Body of pancreas (tissue), 4 donors: ENCODE measurements at places on chromosomes 2 and 18. TPM values are rescaled to one million over a fixed set of nuclear protein-coding genes. Genes with fewer than 3 reads are reported as not detected.

The SERPINB4 gene
- total RNA-seq, result not detected

The LRRC30 gene
- not detected for total RNA-seq

The EXOC6B gene
- 12.9 TPM for total RNA-seq

The LYPD1 gene
- total RNA-seq, result 3.1 TPM

The ANKRD53 gene
- total RNA-seq, result 4.7 TPM

The SLC9A4 gene
- total RNA-seq, result 0.78 TPM

The ABCG8 gene
- not detected for total RNA-seq

The SELENOI gene
- total RNA-seq, result 10.4 TPM

The FBLN7 gene
- 1.3 TPM for total RNA-seq

The STPG4 gene
- total RNA-seq, result not detected

The TMEM18 gene
- total RNA-seq, result 10.9 TPM

The VWA3B gene
- not detected for total RNA-seq

The GAREM1 gene
- total RNA-seq, result 16.1 TPM

The SERPINB12 gene
- not detected for total RNA-seq

The ERMN gene
- 0.26 TPM for total RNA-seq

The TDRD15 gene
- total RNA-seq, result 0.33 TPM

The SPC25 gene
- total RNA-seq, result not detected

The COMMD1 gene
- total RNA-seq, result 19.1 TPM

The IL36RN gene
- total RNA-seq, result not detected

The ASB18 gene
- not detected for total RNA-seq

The MYO7B gene
- 1.8 TPM for total RNA-seq

The MARCHF4 gene
- total RNA-seq, result 2.6 TPM

The KIAA2012 gene
- not detected for total RNA-seq

The EN1 gene
- total RNA-seq, result not detected

The IL36A gene
- total RNA-seq, result not detected

The RBM44 gene
- 1.6 TPM for total RNA-seq

The GULP1 gene
- total RNA-seq, result 24.7 TPM

The SALL3 gene
- not detected for total RNA-seq

The GPR45 gene
- not detected for total RNA-seq

The TNFRSF11A gene
- 3.3 TPM for total RNA-seq

The CHPF gene
- total RNA-seq, result 232 TPM

The B3GNT7 gene
- 22.1 TPM for total RNA-seq

The SCN9A gene
- total RNA-seq, result 9.9 TPM

The PPM1B gene
- 44.5 TPM for total RNA-seq

The SNED1 gene
- total RNA-seq, result 13.5 TPM

The CROCC2 gene
- under 0.01 TPM for total RNA-seq

The TUBA3E gene
- not detected for total RNA-seq

The TFCP2L1 gene
- 4.6 TPM for total RNA-seq

The DUSP2 gene
- 6.0 TPM for total RNA-seq

The MALL gene
- total RNA-seq, result 10.4 TPM

The NCKAP5 gene
- total RNA-seq, result 0.78 TPM

The HOXD13 gene
- not detected for total RNA-seq

The EVA1A gene
- total RNA-seq, result 27.5 TPM

The GAL3ST2 gene
- not detected for total RNA-seq

The CCDC141 gene
- total RNA-seq, result 19.4 TPM

The FOXI3 gene
- total RNA-seq, result not detected
